ENCODE measurements at places on chromosomes 16 and 17.
A peak's percentile ranks its signal among the peaks of the same experiment; 100 is the strongest.

DNA sequence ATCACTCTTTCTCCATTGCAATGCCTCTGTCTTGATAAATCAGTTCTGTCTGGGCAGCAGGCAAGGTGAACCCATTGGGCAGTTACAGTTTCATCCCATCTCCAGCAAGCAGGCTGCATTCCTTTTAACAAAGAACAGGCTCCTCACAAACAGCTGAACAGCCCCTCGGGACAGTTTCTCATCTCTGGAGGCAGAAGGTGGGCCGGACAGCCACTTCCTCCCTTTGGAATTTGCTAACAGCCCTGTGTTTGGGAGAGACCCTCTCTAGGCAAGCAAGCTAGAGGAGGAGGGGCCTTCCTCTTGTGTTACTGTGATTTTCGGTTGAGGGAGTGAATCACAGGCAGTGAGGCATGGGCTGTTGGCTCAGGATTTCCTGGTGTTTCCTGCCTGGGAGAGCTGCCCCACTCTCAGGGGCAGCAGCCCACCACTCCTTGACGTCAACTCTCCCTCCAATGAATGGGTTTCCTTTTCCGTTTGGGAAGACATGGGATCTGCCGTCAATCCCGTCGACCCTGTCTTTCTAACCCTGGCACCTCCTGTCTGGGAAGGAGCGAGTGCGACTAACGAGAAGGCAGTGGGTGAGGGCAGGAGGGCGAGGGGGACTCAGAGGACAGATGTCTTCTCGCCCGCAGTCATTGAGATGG is 3.7 kb upstream of the PGS1 start:
- DNase-seq = no peak

- no peak for DNase-seq
Observed at GRCh38 chr17:49074851-49075540, 57.6 kb upstream of the B4GALNT2 start.

DNA sequence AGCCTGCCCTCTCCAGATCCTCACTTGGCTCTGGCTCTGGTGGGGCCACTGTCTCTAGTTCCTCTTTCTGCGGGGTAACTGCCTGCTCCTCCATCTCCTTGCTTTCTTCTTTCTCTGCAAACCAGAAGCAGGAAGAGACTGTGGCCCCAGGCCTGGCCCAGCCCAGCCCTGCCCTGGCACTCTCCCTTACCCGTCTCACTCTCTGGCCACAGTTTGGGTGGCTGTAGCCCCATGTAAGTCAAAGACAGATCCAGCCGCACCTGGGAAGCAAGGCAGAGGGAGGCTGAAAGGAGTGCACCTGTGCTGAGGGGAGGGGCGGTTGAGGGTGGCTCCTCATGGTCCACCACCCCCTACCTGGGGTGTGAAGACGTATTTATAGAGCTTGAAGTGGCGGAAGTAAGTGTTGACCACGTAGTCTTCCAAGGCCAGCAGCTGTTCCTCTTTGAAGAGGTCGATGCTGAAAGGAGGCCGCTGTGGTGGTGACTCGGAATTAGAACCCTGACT is 2.8 kb downstream of the CFAP119 start:
- DNase-seq = no peak

DNA sequence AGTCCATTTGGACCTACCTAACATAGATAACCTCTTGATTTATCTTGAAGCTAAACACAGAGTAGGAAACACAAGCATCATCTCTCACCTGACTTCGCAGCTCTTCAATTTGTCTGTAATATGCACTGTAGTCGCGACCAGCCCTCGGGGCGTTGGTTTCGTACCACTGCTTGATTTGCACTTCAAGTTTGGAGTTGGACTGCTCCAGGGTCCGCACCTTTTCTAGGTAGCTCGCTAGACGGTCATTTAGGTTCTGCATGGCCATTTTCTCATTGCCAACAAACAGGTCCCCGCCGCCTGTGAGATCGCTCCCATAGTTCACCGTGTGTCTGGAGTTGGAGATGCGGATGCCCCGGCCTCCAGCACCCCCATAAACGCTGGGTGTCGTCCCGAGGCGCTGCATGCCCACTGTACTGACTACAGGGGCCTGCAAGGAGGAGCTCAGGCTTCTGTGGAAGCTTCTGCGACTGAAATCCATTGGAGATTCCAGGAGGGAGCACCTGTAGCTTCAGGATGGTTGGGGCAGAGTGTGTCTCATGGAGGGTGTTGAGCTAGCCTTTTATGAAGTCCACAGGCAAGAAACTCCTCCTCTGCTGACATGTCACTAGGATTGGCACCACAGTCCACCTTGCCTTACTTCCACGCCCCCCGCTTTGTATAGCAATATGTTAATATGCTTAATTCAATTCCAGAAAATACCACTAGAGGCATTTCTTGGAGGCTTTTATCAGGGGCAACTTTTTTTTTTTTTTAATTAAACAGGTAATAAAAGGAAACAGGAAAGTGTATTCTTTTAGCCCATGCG is at the start of gene KRT20:
Gene KRT20 (minus strand): TSS at position 535 of the 805 bp plus-strand sequence. CDS start 57 bp downstream, at position 478.
- no peak for DNase-seq

- DNase-seq = no peak
Observed at GRCh38 chr17:29855686-29856085, 74.3 kb downstream of the SSH2 start.

DNA sequence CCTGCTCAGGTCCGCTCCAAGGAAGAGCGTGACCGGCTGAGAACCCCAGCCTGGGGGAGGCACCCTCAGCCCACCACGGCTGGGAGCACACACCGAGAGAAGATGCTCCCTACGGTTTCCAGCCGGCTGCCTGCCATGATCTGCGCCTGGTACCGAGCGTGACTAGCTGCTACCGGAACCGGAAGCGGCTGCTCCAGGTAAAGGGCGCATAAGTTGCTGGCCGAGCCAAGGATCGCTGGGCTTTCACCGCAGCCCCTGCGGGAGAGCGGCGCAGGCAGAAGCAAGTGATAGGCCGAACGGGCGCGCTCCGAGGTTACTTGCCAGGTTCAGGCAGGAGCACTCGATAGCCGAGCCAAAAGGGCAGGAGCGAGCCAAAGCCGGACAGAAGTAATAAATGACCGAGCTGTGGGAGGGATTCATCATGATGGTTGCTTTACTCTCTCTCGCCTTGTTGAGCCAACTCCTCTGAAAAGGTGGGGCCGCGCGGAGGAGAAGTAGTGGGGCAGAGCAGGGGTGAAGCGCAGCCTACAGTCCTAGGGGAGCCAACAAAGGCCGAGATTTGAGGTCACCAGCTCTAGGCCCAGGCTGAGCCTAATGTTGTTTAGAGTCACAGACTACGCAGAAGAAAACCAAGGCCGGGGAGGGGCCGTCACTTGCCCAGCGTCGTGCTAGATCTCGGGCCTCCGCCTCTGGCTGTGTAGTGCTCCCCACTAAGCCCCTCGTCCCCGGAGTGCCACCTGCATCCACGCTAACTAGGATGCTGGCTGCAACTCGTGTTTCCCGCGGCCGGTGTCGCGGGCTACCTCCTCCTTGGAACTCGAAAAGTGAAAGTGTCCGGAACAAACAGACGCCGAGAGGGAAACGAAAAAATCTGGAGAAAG is at the start of gene MRPS23:
Gene MRPS23 (minus strand): TSS at position 171 of the 881 bp plus-strand sequence. CDS start 34 bp downstream, at position 137.
- peak; percentile 99 for DNase-seq
